Daoy (cell line): ENCODE measurements at places on chromosomes 1 and 21.

DNA sequence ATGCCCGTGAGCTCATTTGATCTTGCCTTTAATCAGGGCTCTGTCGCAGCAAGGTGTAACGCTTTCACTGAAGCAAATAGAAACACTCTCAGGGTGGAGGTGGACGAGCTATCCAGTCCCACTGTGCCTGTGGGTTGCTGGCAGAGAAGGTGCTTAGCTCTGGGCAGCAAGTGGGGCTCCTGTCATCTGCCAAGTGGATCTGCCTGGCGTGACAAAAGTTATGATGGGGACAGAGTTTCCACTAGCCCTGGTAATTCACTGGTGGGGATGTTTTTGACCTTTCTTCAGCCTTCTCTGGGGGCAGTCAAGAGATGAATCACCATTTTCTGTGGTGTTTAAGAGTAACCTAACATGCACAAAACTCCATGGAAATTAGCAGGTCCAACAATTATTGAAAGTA, 71.3 kb upstream of the EDEM3 start:
- DNase-seq, result no peak

DNA sequence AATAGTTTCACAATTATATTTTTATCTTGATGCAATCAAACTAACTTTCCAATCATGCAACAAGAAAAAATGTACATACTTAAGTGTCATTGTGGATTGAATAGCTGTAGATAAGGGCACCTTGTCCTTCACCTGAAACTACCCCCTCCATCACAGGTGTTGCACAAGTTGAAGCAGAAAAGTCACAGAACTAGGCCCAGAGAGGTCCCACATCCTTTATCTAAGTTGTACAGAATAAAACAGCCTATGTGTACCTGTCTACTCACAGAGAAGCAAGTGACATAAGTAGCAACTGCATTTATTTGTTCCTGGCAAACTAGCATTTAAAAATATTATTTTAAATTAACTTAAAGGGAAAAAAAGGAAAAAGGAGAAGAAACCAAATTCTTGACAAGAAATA, 256.8 kb downstream of the FAF1 start:
- no peak for DNase-seq

- no peak for DNase-seq
Observed at GRCh38 chr21:28177124-28177523, 815.6 kb downstream of the LTN1 start.

- DNase-seq, result no peak
Observed at GRCh38 chr1:222385955-222386354, 161.9 kb downstream of the HHIPL2 start.

GRCh38 chr1:36846357-36846756, 188.0 kb downstream of the GRIK3 start:
- DNase-seq, result no peak

GRCh38 chr1:161177936-161178244, 583 bp upstream of the B4GALT3 start:
- DNase-seq, result no peak

DNA sequence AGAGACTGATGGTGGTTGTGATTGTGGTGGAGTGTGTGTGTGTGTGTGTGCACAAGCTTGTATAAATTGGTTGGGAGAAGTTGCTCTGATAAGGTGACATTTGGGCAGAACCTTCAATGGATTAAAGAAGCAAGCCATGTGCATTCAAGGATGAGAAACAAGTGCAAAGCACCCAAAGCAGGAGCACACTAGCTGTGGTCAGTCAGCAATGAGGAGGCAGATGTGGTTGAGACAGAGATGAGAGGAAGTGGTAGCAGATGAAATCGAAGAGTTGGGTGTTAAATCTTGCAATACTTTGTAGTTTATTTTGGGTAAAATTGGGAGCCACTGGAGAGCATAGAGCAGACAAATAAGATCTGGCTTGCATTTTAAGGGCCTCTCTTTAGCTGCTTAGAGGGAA, 4.4 kb upstream of the PGBD5 start:
- DNase-seq, result no peak

DNA sequence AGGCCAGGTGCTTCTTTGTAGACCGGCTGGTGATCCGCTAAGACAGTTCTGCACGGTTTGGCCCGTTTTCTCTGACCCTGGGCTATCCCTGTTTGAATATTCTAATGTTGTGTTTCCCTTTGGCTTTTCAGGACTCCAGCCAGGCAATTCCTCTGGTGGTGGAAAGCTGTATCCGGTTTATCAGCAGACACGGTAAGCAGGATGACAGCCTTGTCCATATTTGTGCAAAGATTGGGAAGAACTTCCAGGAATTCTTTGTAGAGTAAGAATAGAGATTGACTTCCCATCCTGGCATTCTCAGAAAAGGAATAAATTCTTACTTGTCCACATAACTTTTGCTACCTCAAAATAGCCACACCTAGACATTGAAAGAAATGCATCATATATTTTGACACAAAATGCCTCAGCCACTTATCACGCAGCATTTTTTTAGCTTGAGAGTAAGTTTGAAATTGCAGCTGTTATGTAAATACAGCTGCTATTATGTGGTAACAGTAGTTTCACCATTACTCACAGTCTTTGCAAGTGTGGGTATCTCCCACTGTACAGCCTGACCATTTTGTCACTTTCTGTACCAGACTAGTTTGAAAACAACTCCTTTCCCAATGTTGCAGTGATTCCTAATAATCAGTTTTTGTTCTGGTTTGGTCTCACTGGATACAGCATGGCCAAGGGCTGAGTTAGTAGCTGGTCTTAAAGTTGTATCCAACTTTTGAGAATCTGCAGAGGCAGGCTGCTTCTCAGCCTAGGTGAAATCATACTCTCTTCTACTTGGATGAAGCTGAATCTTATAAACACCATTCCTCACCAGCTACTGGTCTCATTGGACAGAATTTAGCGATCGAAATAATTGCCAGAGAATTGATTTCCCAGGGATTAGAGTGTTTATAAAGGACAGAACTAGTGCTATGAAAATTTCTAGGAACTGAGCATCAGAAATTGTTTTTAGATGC, 40.0 kb upstream of the IKBKE start:
- DNase-seq, result peak; percentile 19

- DNase-seq, result no peak
Observed at GRCh38 chr1:5682626-5683225, 309.5 kb downstream of the NPHP4 start.

DNA sequence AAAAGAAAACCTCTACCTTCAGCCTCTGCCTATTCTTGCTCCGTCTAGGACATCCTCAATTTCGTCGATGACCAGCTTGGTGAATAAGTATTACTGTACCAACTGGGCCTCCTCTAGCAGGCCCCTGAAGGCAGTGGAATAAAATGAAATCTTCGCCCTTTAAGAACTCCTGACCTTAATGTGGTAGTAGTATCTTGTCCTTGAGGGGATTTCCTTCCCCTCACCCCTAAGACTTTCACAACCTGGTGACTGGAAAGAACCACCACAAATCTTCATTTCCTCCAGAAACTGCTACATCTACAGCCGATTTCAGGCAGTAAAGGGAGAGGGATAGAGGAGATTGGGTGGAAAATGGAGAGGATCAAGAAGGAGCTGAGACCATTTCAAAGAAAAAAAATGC, 1.6 kb upstream of the HAX1 start:
- no peak for DNase-seq

- DNase-seq, result no peak
Observed at GRCh38 chr21:39150877-39151276, 32.4 kb downstream of the PSMG1 start.

DNA sequence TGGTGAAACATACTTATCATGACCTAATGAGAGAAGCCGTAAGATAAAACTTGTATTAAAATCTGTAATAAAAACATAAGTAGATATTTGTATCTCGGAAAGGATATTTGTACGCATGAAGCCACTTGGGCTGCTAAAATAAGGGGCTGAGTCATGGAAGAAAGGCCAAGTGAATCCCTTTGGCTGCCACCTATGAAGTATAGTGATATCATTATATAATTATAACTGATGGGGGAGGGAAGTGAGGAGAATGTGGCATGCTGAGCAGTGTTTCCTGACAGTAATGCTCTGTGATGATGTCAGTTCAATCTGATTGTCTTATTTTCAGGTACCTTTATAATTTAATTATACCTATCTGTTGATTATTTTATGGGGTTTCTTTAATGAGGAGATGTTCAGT, 13.6 kb downstream of the RWDD3 start:
- DNase-seq, result no peak

- no peak for DNase-seq
Observed at GRCh38 chr1:53377438-53377841, 49.6 kb upstream of the LRP8 start.

DNA sequence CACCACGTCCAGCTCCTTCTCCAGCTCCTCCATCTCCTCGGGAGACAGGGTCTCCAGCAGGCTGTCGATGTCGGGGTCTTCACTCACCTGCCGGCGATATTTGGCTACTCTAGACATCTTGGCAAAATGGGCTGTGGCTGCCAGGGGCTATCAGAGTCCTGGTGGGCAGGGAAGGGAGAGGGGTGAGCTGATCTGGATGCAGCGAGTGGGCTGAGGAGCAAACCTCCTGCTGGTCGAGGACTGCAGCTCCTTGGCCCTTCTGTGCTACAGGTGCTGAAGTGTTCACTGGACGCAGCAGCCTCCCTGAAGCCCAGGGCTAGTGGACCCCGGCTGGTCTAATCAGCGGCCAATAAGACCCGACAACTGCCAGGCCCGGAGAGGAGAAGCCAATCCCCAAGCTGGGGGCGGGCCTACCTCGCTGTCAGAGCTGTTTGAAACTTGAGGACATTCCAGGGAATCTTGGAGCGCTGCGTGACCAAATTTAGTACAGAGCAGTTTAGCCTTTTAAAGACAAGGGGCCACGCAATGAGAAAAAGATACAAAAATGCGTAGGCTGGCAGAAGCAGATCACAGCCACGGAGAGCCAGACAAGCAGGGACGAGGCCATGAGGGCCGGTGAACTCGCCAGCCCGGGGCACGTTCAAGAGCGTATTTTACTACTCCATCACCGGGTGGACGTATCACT, at the start of gene LMOD1:
Gene LMOD1, minus strand, starts transcription at position 325 of the 685 bp plus-strand sequence. Its CDS starts 208 bp downstream, at position 117.
- DNase-seq, result peak; percentile 78

DNA sequence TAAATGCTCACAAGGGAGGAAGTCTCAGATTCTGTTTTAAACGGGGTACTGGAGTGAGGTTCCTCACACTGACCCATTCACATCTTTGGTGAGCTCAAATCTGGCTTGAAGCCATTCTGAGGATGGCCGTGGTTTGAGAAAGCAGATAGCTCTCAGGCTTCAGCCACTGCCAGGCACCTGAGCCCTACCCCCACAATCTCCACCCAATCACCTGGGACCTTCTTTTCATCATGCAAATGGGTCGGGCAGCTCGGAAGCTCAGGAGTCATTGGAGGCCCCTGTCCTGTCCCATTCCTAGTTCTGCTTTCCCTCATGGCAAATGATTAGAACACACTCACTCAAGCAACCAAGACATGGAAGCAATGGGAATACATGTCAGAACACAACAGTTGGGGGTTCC, 141.4 kb upstream of the ETS2 start:
- no peak for DNase-seq

GRCh38 chr1:26315874-26316850, 1.6 kb upstream of the CD52 start:
- DNase-seq, result no peak

DNA sequence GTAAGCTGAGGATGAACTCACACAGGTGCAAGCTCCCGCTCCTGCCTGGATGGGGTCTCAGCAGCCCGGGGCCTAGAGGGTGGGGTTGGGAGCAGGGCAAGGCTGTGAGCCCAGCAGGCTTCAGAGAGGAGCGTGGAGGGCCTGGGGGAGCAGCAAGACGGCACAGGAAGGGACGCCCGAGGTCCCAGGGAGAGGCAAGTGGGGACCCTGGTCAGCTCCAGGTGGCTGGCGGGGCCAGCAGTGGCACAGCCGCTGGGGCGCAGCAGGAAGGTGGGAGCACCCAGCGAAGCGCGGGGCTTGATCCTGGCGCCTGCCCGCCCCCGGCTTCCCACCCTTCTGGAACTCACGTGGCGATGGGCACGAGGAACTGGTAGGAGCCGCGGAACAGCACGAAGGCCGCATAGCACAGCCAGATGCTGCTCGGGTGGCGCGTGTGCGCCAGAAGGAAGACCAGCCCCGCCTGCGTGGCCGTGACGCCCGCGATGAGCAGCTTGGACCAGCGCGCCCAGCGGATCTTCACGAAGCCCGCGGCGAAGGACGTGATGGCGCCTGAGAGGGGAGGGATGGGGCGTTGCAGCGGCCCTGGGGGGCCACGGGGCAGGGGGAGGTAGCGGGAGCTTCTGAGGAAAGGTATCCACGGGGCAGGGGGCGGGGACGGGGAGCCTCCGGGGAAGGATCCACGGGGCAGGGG, 11.7 kb downstream of the SLC19A1 start:
- DNase-seq, result no peak

GRCh38 chr1:97145321-97145956, 423.9 kb downstream of the PTBP2 start:
- DNase-seq, result peak; percentile 73

DNA sequence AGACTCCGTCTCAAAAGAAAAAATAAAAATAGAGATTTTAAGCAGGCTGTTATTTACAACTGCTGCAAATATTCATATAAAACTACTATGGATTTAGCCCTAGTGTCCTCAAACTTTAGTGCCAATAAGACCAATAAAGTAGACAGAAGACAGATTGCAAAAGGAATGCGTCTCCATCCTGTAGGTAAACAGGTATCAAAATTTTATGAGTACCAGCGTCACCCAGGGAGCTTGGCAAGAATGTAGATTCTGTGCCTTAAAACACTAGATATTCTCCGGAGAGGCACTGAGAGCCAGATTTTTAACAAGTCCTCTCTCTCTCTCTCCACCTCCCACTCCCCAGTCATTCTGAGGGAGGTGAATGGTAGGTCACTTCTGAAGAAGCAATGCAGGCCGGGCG, 18.4 kb downstream of the SMYD3 start:
- DNase-seq, result no peak

DNA sequence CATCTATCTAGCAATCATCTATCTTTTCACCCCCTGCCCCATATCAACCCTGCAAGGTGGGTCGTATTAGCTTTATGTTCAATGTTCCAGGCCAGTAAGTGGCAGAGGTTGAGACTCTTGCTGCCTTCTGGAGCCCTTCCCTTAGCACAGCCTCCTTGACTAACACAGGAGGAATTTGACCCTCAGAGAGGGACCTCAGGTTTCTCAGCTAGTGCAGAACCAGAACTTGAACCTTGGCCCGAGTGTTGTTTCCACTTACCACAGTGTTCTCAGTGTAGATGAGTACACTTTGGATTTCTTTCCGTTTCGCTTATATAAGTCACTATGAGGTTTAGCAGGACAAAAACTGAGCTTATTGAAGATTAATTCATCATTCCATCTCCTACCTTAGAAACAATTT, 11.1 kb upstream of the ATF3 start:
- DNase-seq, result no peak

DNA sequence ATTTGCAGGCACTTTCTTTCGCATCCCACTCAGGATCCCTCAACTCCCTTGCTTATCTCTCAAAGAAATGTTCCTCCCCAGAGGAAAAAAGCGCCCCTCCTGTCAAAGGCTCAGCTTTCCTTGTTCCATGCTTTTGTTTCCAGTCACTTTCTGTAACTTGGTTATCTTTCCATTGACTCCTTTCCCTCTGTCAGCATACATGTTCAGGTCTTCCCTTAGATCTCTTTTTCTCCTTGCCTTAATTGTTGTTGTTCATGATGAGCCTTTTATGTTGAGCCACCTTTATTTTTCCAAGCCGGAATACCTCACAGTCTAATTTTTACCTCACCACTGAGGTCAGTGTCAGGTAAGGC, 46.5 kb upstream of the PODN start:
- no peak for DNase-seq
